Activated T-cell treated with anti-CD3 and anti-CD28 coated beads, Interleukin-2, amount 50 U/mL, for 4 hours (primary cell): ENCODE measurements at places on chromosomes 16 and 17.

- no peak for DNase-seq
Observed at GRCh38 chr17:67615736-67616135, 102.0 kb upstream of the NOL11 start.

DNA sequence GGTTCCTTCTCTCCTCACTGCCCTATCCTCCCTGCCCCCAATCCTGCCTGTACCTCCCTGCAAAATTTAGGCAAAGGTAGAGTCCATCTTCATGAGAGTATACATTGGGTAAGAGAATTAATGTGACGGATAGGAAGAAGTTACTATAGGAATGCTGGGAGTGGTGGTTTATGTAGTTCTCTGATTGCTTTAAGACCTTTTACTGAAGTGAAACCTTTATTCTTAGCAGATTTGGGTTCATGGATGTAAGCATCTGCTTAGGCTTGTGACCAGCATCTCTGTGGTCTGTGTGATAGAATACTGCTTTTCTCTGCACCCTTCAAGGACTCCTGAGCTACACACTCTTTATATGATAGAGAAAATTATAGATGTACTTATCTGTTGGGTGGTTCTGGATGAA, 127.3 kb downstream of the PRKCA start:
- DNase-seq = no peak

- no peak for DNase-seq
Observed at GRCh38 chr17:20073055-20073979, 64.2 kb downstream of the SPECC1 start.

DNA sequence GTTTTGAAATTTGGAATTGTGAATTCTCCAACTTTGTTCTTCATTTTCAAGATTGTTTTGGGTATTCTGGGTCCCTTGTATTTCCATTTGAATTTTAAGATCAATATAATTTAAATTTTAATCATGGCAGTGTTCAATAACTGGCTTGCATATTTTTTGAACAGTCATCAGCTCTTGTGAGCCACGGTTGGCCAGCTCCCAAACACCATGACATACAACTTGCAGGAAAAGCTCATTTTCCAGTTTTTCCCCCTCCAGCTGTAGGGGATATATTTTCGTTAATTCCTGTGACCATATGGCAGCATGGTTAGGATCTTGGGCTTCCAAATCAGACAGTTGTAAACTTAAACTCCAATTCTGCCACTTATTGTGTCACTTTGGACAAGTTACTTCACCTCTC, 690.1 kb downstream of the WWOX start:
- no peak for DNase-seq

GRCh38 chr17:75111777-75112335, 2.1 kb downstream of the ARMC7 start:
- DNase-seq = no peak

DNA sequence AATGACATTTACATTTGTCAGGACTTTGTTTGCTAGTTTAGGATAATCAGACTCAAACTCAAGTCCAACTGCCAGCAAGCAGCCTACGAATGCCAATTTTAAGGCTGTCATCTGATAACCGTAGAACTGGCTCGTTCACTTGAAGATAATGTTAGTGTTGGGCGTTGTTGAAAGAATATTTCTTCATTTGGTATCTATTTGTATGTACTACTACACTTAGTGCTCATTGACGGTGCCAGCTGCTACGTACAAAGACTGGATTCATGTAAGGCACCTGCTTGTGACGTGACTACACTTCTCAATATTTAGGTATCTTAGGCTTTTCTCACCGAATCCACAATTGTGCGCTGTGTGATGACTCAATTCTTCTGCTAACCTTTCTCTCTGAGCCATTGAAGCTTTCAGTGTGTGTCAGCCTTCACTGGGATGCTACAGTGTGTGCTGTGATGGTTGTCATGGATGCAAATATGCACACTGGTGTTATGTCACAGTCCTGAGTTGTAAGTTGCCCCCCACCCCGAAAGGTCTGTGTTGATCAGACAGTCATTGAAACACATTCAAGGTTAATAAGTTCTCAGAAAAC, 5.7 kb downstream of the ATP2C2 start:
- DNase-seq = no peak

GRCh38 chr17:51730303-51731050, 428.0 kb downstream of the CA10 start:
- DNase-seq = no peak

DNA sequence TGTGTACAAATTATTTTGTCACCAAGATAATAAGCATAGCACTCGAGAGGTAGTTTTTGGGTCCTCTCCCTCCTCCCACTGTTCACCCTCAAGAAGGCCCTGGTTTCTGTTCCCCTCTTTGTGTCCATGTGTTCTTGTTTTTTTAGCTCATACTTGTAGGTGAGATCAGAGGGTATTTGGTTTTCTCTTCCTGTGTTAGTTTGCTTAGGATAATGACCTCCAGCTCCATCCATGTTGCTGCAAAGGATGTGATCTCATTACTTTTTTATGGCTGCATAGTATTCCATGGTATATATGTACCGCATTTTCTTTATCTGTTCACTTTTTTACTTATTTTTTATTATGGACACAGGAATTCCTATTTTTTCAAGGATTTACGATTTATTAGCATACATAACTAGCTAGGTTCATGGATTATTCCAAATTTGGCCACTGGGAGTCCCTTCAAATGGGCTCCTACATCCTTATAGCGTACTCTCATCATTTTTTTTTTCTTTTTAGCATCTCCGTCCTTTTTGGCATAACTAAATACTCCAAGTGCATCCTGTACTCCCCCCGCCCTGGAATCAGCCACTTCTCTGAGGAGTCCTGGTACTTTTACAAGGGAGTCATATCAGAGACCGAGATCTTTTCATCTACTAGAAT, 7.3 kb downstream of the TADA2A start:
- DNase-seq = no peak

GRCh38 chr17:58334661-58335060, 6.1 kb upstream of the TSPOAP1 start:
- DNase-seq = no peak
